ENCODE measurements at places on chromosomes 2 and 18.
A peak's percentile ranks its signal among the peaks of the same experiment; 100 is the strongest.

DNA sequence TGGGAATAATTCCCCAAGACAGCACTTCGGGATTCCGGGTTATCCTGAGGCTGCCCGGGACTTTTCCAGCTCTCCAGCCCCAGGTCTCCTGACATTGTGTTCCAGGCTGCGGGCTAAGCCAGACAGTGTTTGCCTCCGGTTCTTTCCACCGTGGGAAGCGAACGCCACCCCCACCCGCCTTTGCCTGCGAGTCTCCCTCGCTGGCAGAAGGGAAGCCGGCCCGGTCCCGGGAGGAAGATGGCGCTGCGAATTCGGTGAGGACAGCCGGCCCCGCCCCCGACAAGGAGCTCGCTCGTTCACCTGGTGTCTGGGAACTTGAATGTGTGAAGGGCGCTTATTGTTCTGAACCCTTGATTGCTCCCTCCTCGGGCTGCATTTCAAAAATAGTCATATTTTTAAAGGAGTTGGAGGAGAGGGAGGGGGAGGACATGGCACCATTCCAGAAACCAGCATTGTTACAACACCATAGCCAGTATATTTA is 2.9 kb downstream of the LRATD1 start:
- peak overlapping the region; percentile 92 for H3K4me3 ChIP-seq
- peaks cover 5% of the 10 kb centered on the region for H3K36me3 ChIP-seq
- DNase-seq = peak; percentile 80
- peaks cover 52% of the 10 kb centered on the region for H3K27me3 ChIP-seq
- H3K4me1 ChIP-seq = peaks cover 4% of the 10 kb centered on the region

- no peaks in the 10 kb centered on the region for H3K36me3 ChIP-seq
- no peak overlapping the region for H3K4me3 ChIP-seq
- DNase-seq = no peak
- H3K4me1 ChIP-seq = peaks cover 16% of the 10 kb centered on the region
- H3K27me3 ChIP-seq = peaks cover 4% of the 10 kb centered on the region
These were observed 304.6 kb upstream of the LYPD1 start for GRCh38 chr2:132974467-132975095.

- peaks cover 6% of the 10 kb centered on the region for H3K36me3 ChIP-seq
- H3K4me1 ChIP-seq = peaks cover 6% of the 10 kb centered on the region
- H3K4me3 ChIP-seq = no peak overlapping the region
- DNase-seq = no peak
- no peaks in the 10 kb centered on the region for H3K27me3 ChIP-seq
These were observed 308.1 kb downstream of the ZEB2 start for GRCh38 chr2:144211826-144212225.

GRCh38 chr2:143730155-143730952 is 601.1 kb downstream of the ARHGAP15 start:
- no peak for DNase-seq
- no peak overlapping the region for H3K27ac ChIP-seq
- no peak overlapping the region for H3K4me3 ChIP-seq
- H3K27me3 ChIP-seq = peaks cover 7% of the 10 kb centered on the region
- peaks cover 20% of the 10 kb centered on the region for H3K4me1 ChIP-seq

GRCh38 chr18:51097021-51097822 is 67.2 kb downstream of the SMAD4 start:
- H3K27ac ChIP-seq = no peak overlapping the region
- no peaks in the 10 kb centered on the region for H3K27me3 ChIP-seq
- H3K4me3 ChIP-seq = no peak overlapping the region
- DNase-seq = no peak
- no peaks in the 10 kb centered on the region for H3K36me3 ChIP-seq
- H3K4me1 ChIP-seq = no peaks in the 10 kb centered on the region
